ENCODE measurements at places on chromosomes 2 and 18. TPM values are rescaled to one million over a fixed set of nuclear protein-coding genes. Genes with fewer than 3 reads are reported as not detected.
A peak's percentile ranks its signal among the peaks of the same experiment; 100 is the strongest.

DNA sequence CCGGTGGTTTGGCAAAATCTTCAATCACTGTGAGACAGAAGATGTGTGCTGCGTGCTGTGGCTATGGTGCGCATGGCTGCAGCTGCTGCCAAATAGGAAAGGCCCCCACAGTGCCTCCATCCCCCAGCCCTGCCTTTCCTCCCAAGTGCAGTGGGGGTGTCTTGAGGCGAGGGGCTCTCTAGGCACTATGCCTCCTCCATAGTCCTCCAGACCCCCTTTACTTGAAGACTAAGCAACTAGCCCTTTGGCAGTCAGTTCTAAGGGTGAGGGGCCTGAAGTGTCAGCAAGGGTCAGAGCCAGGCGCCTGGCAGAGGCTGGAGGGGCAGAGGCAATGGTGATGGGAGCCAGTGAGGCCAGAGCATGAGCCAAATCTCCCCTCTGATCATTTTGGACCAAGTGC, 13.6 kb upstream of the TMEM185B start:
- DNase-seq: no peak

- DNase-seq: peak; percentile 27
These were observed 30.7 kb downstream of the CAMKMT start for GRCh38 chr2:44392338-44392943.

GRCh38 chr2:234164493-234165413, 114.3 kb downstream of the SPP2 start:
- peak; percentile 19 for DNase-seq

GRCh38 chr2:8684878-8685696, 3.2 kb downstream of the ID2 start:
- DNase-seq: peak; percentile 78

GRCh38 chr2:169386722-169387121, 24.4 kb upstream of the LRP2 start:
- no peak for DNase-seq

DNA sequence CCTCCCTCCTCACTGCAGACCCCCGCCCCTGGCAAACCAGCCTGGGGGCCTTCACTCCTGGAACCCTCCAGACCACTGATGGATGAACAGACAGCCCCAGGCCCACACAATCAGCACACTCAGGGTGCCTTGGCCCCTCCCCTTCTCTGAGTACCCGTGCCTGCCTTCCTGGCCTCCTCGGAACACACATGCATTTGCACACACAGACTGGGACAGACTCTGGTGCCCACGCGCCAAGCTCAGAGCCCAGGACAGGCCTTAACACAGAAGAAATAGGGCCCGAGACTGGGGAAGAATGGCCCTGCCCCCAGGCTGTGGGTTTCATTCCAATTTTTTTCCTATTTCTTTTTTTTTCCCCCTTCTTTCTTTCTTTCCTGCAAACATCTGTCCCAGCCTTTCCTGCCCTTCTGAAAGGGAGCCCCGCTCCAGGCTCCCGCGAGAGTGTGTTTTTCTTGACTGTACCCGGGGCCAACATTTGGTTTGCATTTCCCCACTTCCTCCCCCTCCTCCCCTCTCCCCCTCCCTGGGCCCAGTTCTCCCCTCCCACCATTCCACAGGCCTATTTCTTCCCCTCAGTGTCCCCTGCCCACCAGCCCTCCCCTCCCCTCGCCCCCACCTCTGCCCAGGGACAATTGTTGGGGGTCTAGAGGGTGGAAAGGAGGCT, 618 bp upstream of the TNS1 start:
- DNase-seq: no peak

DNA sequence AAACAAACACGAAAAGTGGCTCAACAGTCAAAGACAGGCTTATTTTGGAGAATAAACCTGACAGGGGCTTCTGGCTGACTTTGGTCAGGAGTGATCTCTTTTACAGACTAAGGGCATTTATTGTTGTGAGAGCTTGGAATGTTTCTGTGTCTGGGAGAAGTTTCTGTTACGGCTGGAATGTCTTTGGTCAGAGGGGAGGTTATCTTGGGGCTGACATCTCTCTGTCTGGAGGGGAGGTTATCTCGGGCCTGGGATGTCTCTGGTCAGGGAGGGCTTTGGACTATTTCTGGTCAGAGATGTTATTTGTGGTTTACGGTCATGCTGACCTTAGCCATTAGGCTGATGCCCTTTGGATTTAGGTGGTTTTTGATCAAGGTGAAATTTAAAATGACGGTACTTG, 345.5 kb upstream of the FSIP2 start:
- no peak for DNase-seq

DNA sequence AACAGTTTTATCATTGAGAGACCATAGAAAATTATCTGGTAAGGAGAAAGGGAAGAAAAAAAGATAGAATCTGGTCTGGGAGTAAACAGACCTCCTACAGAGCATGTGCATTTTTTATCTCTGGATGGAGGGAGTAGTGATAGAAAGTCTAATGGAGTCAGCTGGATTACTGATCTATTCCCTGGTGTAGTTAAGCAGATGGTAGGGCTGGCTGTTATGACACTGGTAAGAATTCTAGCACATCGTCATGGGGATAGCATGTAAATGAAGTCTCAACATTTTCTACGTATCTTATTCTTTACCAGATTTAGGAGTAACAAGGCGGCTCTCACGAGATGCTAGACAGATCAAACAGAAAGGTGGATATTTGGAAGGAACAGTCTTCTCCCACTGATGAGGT, 407.4 kb downstream of the NRXN1 start:
- no peak for DNase-seq

GRCh38 chr2:101175991-101176390, 24.8 kb upstream of the TBC1D8 start:
- DNase-seq: no peak

DNA sequence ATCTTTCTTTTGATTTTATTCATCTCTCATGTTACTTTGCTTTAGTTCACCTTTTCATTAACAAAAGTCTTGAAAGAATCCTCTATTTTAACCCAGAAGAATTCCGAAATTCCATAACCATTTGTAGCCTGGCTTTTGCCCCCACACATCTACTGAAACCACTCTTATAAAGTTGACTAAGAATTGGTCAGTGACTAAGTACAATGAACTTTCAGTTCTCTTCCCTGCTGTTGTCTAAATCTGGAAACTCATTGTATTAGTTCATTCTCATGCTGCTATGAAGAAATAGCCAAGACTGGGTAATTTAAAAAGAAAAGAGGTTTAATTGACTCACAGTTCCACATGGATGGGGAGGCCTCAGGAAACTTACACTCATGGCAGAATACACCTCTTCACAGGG, 49.9 kb upstream of the PNPT1 start:
- DNase-seq: no peak

- DNase-seq: no peak
These were observed 220.2 kb downstream of the BCL11A start for GRCh38 chr2:60333264-60333663.

DNA sequence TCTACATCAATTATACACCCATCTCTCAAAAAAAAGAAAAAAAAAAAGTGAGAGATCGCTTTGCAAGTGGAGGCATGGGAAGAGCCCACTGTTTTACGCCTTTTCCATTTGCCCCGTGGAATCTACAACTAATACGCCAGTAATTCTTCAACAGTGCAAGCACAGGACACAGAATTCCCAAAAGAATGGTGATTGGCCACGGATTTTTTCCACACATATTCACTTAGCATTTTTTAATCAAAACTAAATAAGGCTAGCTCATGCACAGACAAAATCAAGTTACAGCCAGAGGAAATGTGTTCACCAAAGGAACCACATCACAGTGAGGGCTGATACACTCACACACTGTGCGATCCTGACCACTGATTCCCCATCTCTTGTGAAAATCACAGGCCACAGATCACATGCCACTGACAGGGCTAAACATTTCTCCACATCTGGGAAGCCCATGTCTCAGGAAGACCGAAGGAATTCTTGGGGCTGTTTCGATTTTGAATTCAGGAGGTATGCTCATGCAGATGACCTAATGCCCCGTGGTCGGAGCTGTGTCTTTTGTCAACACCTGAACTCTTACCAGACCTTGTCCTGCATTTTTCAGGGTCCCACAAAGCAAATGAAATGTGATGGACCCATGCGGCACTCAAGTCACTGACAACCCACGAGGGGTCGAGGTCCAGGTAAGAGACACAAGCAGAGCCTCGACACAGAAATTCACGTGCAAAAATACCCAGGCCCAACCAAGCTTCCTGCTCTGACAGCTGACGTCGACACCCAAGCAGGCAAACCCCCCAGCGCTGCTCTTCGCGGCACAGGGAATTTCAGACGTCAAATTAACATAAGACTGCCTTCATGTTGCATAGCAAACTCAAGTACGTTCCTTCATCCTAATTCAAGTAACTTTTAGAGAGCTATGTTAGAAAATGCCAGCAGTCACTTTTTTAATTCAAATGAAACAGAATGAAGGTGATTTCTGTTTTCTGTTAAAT, 69.6 kb downstream of the ZNF516 start:
- DNase-seq: no peak

DNA sequence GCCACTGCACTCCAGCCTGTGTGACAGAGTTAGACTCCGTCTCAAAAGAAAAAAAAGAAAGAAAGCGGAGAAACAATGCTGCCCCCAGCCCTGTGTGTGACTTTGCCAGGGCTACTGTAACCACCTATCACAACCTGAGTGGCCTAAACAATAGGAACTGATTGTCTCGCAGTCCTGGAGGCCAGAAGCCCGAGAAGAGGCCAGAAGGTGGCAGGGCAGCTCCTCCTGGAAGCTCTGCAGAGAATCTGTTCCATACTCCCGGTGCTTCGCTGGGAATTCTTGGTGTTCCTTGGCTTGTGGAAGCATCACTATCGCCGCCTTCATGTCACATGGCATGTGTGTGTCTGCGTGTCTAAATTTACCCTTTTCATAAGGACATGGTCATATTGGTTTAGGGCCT, 14.4 kb upstream of the RAB17 start:
- DNase-seq: no peak

GRCh38 chr2:119758881-119759450, 756 bp upstream of the PTPN4 start:
- DNase-seq: no peak

- DNase-seq: no peak
These were observed 85.8 kb downstream of the PLEKHM3 start for GRCh38 chr2:207939342-207940108.

GRCh38 chr2:182522405-182522896, 95.6 kb upstream of the PDE1A start:
- DNase-seq: no peak

DNA sequence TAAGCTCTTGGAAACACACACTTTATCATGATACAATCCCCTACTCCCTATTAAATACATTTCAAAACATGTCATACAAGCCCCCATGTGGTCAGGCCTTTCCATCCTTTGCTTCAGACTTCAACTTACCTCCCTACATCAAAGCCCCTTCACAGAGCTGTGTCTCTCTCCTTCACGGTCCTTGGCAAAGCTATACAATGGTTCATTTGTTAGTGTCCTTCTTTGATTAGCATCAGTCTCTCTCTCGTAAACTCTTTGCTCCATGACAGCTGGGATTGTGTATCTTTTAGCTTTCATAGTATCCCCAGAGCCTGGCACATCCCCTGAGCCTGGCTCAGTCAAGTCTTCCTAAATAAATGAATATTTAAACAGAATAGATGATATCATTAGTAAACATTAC, 25.6 kb upstream of the INSIG2 start:
- no peak for DNase-seq

The ATG4B gene
- total RNA-seq: 97.9 TPM

The COX7A2L gene
- 140 TPM for total RNA-seq

The NEU4 gene
- 1.4 TPM for total RNA-seq

The BOK gene
- not detected for total RNA-seq

The OTOS gene
- not detected for total RNA-seq

The VWC2L gene
- not detected for total RNA-seq

The ANO7 gene
- 0.72 TPM for total RNA-seq
